ENCODE measurements at places on chromosomes 1 and 21. TPM values are rescaled to one million over a fixed set of nuclear protein-coding genes. Genes with fewer than 3 reads are reported as not detected.

DNA sequence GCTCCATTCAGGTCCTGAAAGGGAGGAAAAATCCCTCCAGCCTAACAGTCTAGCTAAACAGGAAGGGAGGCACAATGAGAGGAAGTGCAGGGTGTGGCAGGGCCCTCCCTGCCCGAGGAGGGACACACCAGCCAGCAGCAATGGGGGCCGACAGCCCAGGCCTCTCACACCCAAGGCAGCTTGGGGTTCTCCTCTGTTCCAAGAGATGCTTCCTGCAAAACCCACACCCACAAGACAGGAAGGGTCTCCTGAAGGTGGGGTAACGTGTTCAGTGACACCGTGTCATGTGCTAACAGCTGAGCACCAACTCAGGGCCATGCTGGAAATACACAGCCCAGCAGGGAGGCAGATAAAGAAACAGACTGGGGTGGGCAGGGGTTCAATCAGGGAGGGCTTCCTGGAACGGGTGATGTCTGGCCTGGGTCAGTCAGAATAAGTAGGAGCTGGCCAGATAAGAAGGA, 10.2 kb downstream of the ECE1 start:
- DNase-seq: no peak

Gene FCRL1
- total RNA-seq: 2.4 TPM

Gene OR10X1
- not detected for total RNA-seq

Gene FCRL5
- 0.76 TPM for total RNA-seq

Gene GUCA2A
- total RNA-seq: not detected

Gene LCE1F
- not detected for total RNA-seq

DNA sequence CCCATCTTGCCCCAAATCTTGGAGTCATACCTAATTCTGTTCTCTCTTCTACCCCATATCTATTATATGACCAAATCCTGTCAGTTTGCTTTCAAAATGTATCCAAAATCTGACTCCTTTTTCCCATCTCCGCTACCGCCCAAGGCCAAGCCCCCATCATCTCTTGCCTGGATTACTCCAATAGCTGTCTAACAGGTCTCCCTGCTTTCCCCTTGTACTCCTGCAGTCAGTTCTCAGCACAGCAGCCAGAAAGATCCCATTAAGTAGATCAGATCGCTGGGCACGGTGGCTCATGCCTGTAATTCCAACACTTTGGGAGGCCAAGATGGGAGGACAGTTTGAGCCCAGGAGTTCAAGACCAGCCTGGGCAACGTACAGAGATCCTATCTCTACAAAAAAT, 19.8 kb downstream of the IQGAP3 start:
- DNase-seq: no peak

Gene PUSL1
- 22.6 TPM for total RNA-seq

GRCh38 chr1:100806601-100807000, 87.1 kb downstream of the VCAM1 start:
- DNase-seq: no peak

Gene WNT3A
- total RNA-seq: 0.10 TPM

Gene FCER1A
- total RNA-seq: not detected

Gene RGS7
- total RNA-seq: not detected

Gene CLEC20A
- total RNA-seq: not detected

- DNase-seq: no peak
Observed at GRCh38 chr1:5998906-5999301, 6.7 kb upstream of the NPHP4 start.

- DNase-seq: no peak
Observed at GRCh38 chr1:97833881-97834280, 87.0 kb downstream of the DPYD start.

- DNase-seq: no peak
Observed at GRCh38 chr1:72601035-72601674, 318.8 kb upstream of the NEGR1 start.

DNA sequence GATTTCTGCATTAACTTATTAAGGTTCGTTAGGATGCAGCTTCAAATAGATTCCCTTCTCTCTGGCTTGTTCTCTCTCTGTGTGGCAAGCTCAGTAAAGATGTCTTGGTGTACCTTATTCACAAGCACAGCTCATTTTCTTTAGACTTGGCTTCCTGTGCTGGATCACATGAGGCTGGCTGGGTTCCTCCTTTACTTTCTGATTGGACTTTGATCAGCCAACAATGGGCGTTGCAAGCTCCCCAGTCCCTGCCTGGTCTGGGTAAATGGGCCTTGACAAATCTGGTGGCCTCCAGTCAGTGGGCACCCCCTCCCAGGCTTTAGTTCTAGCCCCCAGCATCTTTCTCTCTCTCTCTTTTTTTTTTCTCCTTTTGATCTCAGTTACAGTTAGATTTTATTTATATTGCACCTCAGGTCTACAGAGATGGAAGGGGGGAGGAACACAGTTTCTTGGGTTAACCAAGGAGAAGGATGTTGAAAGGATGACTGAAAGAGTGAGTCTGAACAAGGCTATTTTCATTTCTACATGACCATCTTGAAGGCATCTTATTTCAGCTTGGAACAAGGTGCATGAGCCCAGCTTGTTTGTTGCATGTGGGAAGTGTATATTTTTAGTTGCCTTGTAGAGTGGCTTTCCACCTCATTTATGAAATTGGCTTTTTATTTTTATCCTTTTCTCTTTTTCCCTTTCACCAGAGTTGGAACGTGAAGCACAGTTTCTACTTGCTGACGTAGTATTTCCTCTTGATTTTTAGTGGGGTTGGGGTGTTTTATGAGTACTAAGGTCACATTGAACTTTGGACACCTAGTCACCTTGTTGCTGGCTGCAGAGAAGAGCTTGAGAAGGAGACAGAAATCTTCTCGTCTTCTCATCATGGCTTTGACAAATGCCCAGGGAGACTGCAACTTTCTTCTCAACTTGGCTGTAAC, 77.1 kb downstream of the PBX1 start:
- DNase-seq: no peak

GRCh38 chr21:27070861-27071670, 104.2 kb upstream of the ADAMTS5 start:
- no peak for DNase-seq

Gene TXNDC12
- 41.3 TPM for total RNA-seq

- no peak for DNase-seq
Observed at GRCh38 chr1:87117761-87118368, 203.4 kb downstream of the HS2ST1 start.

DNA sequence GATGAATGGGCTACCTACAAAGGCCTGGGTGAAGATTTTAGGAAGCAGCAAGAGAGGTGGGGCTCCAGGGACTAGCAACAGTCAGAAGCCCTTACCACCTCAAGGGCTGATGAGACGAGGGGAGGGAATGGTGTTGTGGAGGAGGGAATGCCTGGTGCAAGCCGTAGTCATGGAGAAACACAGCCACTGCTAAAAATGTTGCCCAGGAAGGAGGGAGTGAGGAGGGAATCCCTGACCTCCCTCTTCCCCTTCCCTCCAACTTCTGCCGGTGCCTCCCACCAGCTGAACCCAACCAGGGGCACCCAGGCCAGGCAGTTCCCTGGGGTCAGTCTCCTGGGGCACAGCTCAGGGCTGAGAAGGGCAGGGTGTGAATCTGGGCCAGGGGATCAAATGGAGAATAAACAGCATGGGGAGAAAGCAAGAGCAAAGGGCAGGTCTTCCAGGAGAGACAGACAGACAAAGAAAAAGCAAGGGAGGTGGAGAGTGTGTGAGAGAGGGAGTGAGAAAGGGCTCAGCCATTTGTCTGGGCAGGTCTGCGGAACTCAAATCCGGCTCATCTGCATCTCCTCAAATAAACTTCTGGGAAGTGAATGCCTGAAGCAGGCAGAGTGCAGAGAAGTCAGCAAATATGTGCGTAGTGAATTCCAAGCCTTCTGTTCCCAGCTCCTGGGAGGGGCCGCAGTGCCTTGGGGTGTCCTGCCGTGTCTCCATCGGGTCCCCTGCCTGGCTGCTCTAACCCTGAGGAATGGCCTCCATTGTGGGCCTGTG, 27.1 kb upstream of the POU3F1 start:
- DNase-seq: no peak

- peak; percentile 84 for DNase-seq
Observed at GRCh38 chr1:27342778-27343638, 1.2 kb downstream of the SYTL1 start.

GRCh38 chr1:116544588-116545358, 26.1 kb downstream of the CD58 start:
- DNase-seq: no peak

DNA sequence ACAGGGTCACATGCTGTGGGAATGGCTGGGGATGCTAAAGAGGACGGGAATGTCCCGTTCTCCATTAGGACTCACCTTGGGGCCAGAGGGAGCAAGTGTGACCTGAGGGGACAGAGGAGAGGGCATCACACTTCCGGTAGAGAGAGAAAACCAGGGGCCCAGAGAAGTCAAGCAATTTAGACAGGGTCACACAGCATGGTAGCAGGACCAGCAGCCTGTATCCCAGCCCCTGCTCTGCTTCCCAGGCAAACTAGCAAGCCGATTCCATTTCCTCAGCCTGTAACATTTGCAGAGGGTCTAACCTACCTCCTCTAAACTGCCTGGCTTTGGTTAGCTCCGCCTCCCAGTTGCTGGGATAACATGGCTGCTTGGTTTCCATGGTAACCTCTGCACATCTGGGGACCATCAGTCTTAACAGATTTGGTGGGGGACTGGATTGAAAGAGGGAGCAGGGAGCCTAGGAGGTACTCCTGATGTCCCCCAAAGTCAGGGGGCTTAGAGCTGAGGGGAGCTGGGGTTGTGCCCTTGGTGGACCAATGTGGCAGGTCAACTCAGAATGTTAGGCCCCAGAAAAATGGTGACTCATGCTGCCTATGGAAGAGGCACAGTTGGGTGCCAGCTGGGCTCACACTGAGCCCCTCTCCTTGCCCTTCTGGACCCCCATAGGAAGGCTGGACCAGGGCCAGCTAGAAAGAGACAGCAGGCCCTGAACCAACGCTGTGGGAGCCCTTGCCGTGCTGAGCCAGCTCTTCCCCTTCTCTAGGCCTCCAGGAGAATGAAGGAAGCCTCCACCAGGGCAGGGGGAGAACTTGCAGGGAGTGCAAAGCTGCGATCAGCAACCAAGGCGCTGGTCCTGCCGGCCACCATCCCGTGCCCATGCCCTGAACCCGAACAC, 9.5 kb downstream of the COL16A1 start:
- no peak for DNase-seq

DNA sequence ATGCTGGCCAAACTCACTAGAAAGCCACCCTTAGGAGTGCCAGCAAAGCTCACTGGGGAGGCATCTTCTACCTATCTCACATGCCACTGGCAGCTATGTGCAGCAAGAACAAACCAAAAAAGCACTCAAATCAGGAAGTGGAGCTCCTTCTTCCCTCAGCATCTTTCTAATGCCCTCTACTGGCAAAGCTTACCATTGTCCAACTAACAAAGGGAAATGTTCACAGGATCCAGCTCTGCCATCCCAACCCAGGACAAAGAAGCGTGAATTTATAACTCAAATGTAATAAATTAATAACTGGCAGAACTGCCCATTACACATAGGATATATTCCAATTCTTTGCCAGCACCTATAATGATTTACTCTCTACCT, 38.9 kb downstream of the LEPR start:
- DNase-seq: no peak

Gene LCE1D
- not detected for total RNA-seq

GRCh38 chr1:87902830-87903229, 574.1 kb downstream of the LMO4 start:
- no peak for DNase-seq
